Mesothelial cell of epicardium (in vitro differentiated cells): ENCODE measurements at places on chromosomes 2 and 18. TPM values are rescaled to one million over a fixed set of nuclear protein-coding genes. Genes with fewer than 3 reads are reported as not detected.

GRCh38 chr2:1459727-1460126, 46.5 kb downstream of the TPO start:
- no peak overlapping the region for H3K27ac ChIP-seq
- no peaks in the 10 kb centered on the region for H3K4me1 ChIP-seq
- DNase-seq: no peak
- H3K4me3 ChIP-seq: no peak overlapping the region

DNA sequence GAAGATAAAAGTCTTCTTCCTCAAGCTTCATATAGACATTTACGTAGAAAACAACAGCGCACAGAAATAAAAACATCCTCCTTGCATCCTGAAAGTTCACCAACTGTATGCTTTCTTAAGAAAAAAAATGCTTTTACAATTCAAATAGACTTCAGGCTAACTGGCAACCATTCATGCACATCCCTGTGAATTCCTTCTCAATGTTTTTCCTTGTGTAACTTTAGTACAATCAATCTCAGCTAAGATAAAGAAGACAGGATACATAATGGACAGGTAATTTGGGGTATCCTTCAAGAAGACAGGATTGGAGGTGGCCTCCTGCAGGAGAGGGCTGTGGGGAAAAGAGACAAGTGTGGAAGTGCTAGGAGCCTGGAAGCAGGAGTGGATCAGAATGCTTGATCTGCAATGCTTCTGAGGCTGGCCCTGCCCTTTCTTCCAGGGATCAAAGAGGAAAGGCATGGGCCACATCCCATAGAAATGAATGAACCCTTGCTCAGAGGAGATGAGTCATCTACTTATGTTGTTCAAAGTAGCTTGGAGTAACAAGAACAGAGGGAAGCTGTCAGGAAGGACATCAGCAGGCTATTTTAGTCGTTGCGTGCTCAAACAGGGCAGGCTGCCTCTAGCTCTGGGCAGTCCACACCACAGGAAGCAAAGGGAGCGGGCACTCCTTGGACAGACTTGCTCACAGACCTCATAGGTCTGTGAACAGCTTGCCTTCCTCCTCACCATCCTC, 126.6 kb downstream of the TMEM131 start:
- no peak for DNase-seq
- H3K36me3 ChIP-seq: peaks cover 23% of the 10 kb centered on the region
- H3K27ac ChIP-seq: no peak overlapping the region
- no peak overlapping the region for H3K4me3 ChIP-seq
- H3K27me3 ChIP-seq: no peaks in the 10 kb centered on the region
- peaks cover 3% of the 10 kb centered on the region for H3K4me1 ChIP-seq

- H3K4me1 ChIP-seq: peaks cover 11% of the 10 kb centered on the region
- H3K27me3 ChIP-seq: no peaks in the 10 kb centered on the region
- no peak overlapping the region for H3K27ac ChIP-seq
- no peak for DNase-seq
- H3K4me3 ChIP-seq: no peak overlapping the region
These were observed 159.1 kb downstream of the ALK start for GRCh38 chr2:29762239-29762638.

DNA sequence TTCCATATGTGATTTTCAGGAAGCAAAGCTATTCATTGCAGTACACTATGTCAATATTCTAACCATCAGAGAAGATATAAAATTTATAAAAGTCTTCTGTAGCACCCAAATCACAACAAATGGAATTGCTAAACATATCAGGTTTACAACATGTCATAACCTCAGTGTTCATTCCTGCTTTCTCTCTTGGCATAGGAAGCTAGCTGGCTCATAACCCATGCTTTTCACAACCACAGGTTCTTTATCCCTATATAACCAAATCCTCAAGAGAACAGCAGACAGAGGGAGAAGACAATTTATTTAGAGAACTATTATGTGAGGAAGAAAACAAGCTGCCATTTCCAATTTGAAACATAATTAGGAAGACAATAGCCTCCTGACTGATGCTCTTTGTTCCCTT, 997.0 kb upstream of the ACVR2A start:
- H3K36me3 ChIP-seq: no peaks in the 10 kb centered on the region
- no peaks in the 10 kb centered on the region for H3K4me1 ChIP-seq
- no peak overlapping the region for H3K4me3 ChIP-seq
- no peak for DNase-seq
- H3K27ac ChIP-seq: no peak overlapping the region

KCNIP3 gene
- 8.3 to 9.2 TPM (median 8.3 TPM) in 3 replicates for total RNA-seq
